Naive thymus-derived CD4-positive, alpha-beta T cell (primary cell): ENCODE measurements at places on chromosomes 6 and 20. TPM values are rescaled to one million over a fixed set of nuclear protein-coding genes. Genes with fewer than 3 reads are reported as not detected.

- no peak for DNase-seq
These were observed 76.1 kb upstream of the SLC4A11 start for GRCh38 chr20:3315136-3315535.

Gene C20orf144
- 0.24 TPM for total RNA-seq

DNA sequence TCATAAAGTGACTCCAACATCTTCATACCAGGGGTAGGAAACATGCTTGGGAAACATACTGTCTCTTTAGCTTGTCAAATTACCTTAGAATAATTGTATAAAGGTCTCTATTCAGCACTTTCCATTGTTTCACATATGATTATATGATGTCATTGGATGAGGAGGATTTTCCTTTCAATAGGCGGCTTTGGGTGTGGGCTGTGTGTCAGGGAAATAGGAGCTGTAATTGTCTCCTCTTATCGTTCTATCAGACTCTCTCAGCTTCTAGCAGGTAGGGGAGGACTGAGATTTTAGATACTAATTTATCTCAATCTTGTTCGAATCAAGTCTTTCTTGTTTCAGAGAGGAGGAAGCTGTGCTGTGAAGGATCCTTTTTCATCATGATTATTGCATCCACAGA lies 179.4 kb upstream of the OLIG3 start:
- no peak for DNase-seq

Gene TMEM74B
- total RNA-seq = 0.22 TPM

DNA sequence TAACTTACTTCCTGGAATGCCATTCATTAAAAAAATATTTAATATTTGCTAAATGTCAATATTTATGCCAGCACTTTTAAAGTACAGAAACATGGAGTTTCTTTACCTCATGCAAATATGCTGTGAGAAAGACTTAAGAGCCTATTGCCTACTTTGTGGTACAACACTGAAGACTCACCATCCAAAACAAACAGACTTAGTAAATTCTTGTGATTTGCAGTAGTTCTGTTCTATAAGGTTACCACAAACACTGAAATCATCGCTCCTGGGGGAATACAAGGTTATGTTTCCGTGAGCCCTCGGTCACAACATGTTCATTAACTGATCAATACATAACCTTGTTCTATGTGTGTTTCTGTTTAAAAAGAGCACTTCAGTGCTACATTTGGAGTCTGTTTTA lies 78.3 kb downstream of the ATG5 start:
- no peak for DNase-seq

Gene EXOC2
- total RNA-seq = 27.4 TPM

DNA sequence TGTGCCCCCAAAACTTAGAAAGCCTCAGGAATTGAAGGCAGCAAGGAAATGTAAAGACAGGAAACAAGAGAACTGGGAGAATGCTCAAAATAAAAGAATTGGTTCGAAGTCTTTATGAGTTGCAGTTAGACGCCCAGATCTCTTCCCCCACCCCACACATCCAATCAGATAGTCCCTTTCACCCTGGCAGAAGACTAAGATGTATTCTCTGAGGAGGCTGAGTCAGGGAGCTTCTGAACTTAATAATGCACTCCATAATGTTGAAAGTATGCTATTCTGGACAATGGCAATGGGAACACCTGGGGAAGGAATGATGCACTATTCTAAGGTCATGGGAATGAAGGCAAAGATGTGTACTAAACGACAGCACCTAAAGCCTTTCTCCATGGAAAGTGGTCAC lies 173.6 kb downstream of the MTFR2 start:
- no peak for DNase-seq
